Sigmoid colon (tissue), 7 donors: ENCODE measurements at places on chromosomes 11 and 22. TPM values are rescaled to one million over a fixed set of nuclear protein-coding genes. Genes with fewer than 3 reads are reported as not detected.
A peak's percentile ranks its signal among the peaks of the same experiment; 100 is the strongest.

CDCA5 gene
- 1.2 TPM for polyA plus RNA-seq

PRRG4 gene
- 4.8 TPM for polyA plus RNA-seq

CABP4 gene
- polyA plus RNA-seq = 0.61 TPM

DNA sequence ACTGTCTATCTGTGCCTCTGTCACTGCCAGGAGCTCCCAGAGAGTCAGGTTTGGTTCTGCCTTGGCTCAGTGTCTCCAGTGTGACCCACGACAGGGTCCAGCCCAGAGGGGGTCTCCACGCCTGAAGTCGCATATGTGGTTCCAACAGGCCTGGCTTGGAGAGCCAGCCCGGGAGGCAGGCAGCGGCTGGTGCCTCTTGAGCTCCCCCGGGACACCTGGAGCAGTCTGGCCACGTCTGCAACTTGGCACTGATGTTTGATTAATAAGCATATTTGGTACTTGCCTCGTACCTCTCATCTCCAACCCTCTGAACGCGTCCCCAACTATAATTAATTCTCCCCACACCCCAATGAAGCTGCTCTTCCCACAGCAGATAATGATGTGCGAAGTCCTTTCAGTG lies 31.7 kb upstream of the SHISAL1 start:
- no peaks in the 10 kb centered on the region for H3K36me3 ChIP-seq
- H3K4me3 ChIP-seq = no peak overlapping the region
- no peaks in the 10 kb centered on the region for H3K27me3 ChIP-seq
- no peak overlapping the region for H3K27ac ChIP-seq

DNA sequence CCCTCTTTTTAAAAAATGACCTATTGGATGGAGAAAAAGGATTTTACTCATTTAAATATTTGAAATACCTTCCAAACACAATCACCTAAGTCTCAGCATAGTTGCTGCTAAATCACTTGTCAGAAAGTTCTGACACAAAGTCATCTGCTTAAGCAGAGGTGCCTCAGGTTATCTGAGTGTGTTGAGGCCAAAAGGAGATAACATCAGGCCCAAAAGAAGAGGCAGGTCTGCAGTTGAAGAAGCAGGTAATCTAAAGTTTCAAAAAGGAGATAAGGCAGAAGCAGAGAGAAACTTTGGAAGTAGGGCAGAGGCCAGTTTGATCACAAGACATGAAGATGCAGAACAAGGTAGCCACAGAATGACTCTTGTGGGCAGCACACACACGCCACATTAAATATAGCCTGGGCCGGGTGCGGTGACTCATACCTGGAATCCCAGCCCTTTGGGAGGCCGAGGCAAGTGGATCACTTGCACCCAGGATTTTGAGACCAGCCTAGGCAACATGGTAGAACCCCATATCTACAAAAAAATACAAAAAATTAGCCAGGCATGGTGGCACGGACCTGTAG lies 175.7 kb upstream of the API5 start:
- no peak overlapping the region for H3K4me3 ChIP-seq
- no peaks in the 10 kb centered on the region for H3K4me1 ChIP-seq
- H3K27ac ChIP-seq = no peak overlapping the region
- DNase-seq = no peak

GRCh38 chr11:70220920-70221319 lies 17.8 kb downstream of the FADD start:
- no peak for DNase-seq
- H3K4me1 ChIP-seq = no peaks in the 10 kb centered on the region
- H3K4me3 ChIP-seq = no peak overlapping the region
- no peak overlapping the region for H3K27ac ChIP-seq

DNA sequence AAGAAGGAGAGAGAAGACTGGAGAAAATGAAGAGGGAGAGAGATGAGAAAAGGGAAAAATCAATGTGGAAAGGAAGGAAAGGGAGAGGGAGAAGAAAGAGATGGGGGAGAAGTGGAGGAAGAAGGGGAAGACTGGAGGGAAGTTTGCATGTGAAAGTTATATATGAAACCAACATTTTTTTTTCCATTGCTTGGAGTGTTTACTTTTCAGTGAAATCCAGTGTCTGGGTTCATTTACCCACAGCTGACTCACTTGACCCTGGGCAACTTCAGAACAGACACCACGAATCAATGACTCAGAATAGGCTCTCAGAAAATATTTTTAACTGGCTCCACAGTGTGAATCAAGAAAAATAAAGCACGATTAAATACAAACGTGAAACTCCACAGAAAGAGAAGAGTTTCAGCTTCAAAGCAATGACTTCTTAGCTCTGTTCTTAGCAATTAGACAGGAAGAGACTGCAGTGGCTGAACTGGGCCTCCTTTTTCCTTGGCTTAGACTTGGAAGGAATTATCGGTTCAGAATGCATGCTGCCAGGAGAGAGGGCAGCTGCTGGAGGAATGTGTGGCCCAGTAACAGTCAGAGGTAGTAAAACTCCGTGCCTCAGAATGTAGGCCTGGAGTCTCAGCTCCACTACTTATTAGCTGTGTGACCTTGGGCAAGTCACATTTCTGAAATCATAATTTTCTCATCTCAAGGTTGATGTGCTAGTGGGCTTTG lies 237.5 kb downstream of the MIAT start:
- peak overlapping the region; percentile 76 for H3K27ac ChIP-seq
- no peak for DNase-seq
- H3K36me3 ChIP-seq = no peaks in the 10 kb centered on the region
- no peaks in the 10 kb centered on the region for H3K27me3 ChIP-seq

- H3K4me3 ChIP-seq = no peak overlapping the region
- H3K4me1 ChIP-seq = no peaks in the 10 kb centered on the region
- no peaks in the 10 kb centered on the region for H3K27me3 ChIP-seq
Observed at GRCh38 chr11:29159552-29160465, 857.0 kb downstream of the KCNA4 start.

DNA sequence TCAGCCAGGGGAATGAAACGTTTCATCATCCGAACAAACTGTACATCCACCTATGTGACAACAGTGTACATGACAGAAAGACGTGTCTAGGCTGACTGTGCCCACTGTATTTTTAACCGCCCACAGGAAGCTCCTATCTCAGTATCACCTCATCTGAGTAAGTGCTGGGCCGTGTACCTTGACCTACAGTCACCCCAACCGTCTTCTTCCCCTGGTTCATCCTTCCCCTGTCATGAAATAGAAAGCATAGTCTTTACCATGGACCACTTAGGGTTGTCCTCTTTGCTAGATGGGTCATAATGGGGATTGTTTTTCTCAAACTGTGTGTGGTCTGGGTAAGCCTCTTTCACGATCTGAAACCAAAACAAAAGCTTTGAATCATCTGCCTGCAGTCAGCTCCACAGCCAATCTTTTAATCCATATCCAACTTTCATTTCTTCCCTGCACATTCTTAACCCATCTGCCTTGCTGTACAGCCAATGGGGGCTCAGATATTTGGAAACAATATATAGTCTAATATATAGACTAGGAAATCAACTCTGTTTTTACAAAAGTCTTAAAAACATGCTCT lies 4.2 kb downstream of the THYN1 start:
- no peak for DNase-seq
- H3K27me3 ChIP-seq = no peaks in the 10 kb centered on the region
- peaks cover 9% of the 10 kb centered on the region for H3K4me1 ChIP-seq

IL17REL gene
- 1.6 TPM for polyA plus RNA-seq

CWF19L2 gene
- 3.2 TPM for polyA plus RNA-seq

DNA sequence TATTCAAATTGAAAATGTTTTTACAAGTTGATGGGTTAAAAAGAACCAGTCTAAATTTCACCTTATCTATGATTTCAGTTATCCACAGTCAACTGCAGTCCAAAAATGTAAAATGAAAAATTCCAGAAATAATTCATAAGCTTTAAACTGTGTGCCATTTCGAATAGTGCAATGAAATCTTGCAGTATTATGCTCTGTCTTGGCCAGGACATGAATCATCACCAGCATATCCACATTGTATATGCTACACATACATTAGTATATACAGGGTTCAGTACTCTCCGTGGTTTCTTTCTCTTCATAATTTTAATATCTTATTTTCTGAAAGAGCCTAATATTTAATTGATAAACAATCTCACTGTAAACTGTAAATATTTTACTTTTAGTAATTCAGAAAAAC lies 45.9 kb downstream of the ARHGAP32 start:
- no peak overlapping the region for H3K27ac ChIP-seq
- no peak for DNase-seq
- peaks cover 15% of the 10 kb centered on the region for H3K4me1 ChIP-seq
- H3K36me3 ChIP-seq = no peaks in the 10 kb centered on the region

- no peaks in the 10 kb centered on the region for H3K4me1 ChIP-seq
- H3K4me3 ChIP-seq = no peak overlapping the region
- no peak overlapping the region for H3K27ac ChIP-seq
- no peak for DNase-seq
Observed at GRCh38 chr22:20449819-20450550, 12.4 kb upstream of the SCARF2 start.

- no peaks in the 10 kb centered on the region for H3K36me3 ChIP-seq
- no peaks in the 10 kb centered on the region for H3K4me1 ChIP-seq
- no peak overlapping the region for H3K27ac ChIP-seq
- no peak overlapping the region for H3K4me3 ChIP-seq
- H3K27me3 ChIP-seq = no peaks in the 10 kb centered on the region
Observed at GRCh38 chr11:65060913-65061408, 2.6 kb upstream of the NAALADL1 start.

SCO2 gene
- 5.4 TPM for polyA plus RNA-seq
